Vagina (tissue), 2 donors: ENCODE measurements at places on chromosomes 4 and X.

- no peak for DNase-seq
Measured at GRCh38 chrX:107102980-107103379, 15.6 kb downstream of the RBM41 start.

- DNase-seq, result no peak
Measured at GRCh38 chr4:11543706-11544105, 115.0 kb upstream of the HS3ST1 start.

DNA sequence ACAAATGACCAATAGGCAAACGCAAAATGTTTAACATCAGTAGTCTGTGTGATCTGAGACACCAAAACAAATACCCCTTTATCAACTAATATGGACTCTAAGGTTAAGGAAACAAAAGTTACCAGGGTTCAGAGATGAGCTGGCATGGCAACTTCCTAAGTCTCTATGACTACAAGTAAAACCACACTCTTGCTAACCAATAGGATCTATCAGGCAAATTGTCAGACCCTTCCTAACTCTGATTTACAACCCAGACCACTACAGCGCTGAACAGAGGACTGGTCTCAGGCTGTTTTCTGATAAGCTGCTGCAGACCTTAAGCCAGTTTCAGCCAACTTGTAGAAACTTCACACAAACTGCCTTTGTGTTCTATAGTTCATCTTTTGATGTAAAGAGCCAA, 608.0 kb downstream of the TLL1 start:
- DNase-seq, result no peak

- no peak for DNase-seq
Measured at GRCh38 chr4:98193459-98194105, 50.3 kb upstream of the STPG2 start.

DNA sequence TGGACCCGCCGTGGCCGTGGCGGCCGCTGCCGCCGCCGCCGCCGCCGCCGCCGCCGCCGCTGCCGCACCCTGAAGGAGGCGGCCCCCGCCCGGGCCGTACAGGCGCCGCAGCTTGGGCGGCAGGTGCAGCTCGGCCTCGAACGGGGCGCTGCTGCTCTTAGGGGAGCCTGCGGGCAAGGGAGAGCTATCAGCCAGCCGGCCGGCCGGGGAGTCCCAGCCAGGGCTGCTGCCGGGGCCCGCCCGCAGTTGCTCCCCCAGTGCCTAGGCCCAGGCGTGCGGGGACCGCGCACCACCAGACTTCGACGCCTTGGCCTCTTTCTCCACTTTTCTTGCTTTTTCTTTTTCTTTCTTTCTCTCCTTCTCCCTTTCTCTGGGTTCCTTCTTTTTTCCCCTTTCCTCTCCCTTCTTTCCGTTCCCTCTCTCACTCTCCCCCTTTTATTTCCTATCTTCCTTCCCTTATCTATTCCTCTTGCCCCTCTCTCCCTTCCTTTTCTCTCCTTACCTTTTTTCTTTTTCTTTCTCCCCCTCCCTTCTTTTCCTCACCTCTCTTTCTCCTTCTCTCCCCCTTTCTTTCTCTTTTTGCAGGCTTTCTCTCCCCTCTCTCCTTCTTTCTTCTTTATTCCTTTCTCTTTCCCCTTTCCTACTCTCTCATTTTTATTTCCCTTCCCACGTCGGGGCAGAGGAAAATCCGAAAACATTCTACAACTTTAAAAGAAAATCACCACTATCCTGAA, 2.0 kb downstream of the ARX start:
- no peak for DNase-seq

DNA sequence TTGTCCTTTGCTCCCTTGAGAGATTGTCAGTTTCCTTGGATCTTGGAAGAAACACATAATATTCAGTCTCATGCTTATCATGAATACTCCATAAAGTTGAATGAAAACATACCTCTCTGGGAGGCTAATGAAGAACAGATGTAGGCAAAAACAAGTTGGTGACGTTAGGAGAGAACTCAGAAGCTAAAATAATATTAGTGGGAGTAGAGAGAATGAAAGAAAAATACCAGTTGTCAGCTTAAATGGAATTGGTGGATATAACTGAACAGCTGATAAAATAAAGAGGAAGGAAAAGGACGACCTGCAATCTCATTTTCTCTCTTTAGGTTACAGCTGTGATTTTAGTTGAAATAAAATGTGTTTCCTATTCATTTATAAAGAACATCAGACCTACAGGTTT, 124.8 kb downstream of the SNCA start:
- DNase-seq, result no peak

DNA sequence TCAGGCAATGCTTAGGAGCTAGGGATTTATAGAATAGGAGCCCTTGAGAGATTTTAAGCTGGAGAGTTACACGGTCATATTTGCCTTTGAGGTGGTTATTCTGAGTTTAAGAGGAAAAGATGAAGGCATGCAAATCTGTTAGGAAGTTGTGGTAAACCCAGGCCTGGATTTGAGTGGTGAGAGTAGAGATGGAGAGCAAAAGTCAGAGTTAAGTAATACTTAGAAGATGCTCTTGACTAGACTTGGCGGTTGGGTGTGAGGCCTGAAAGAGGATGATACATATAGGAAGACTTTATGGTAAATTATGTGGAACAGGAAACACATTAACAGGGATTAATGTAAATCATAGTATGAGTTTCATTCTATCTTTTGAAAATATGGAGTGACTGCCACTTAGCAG, 136.0 kb upstream of the ARX start:
- DNase-seq, result no peak

DNA sequence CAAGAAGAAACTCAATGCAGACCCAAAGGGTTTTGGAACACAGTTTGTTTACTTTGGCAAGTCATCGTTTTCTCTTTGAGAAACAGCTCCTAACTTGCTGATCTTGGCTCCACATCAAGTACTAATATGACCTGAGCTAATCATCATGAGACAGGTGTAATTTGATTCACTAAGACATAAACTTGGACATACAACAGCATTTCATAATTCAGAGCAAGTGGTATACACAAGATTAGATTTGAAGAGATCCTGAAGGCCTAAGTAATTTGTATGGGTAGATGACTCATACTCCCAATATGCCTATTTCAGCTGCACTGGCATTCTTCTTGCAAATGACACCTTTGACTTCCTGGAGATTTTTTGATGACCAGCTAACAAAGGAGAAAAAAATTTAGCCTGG, 1521.7 kb downstream of the RPA4 start:
- DNase-seq, result no peak

DNA sequence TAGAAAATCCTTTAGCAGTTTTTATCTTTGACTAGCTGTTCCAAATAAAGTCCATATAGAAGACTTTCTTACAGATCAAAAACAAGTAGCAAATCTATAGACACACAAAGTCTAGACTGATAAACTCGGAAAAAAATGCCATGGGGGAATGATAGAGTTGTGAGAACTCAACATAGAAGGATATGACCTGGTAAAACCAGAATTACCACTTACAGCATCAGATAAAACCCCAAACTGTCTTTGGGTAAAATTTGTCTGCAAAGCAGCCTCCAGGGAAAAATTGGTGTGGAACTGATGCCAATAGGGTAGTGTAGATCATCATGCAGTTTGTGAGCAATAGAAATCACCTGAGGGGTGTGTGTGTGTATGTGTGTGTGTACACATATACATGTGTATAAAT, 579.1 kb downstream of the SPOCK3 start:
- DNase-seq, result no peak

GRCh38 chrX:151984902-151985301, 10.4 kb upstream of the GABRE start:
- no peak for DNase-seq

GRCh38 chr4:144740316-144740715, 94.4 kb downstream of the HHIP start:
- no peak for DNase-seq

DNA sequence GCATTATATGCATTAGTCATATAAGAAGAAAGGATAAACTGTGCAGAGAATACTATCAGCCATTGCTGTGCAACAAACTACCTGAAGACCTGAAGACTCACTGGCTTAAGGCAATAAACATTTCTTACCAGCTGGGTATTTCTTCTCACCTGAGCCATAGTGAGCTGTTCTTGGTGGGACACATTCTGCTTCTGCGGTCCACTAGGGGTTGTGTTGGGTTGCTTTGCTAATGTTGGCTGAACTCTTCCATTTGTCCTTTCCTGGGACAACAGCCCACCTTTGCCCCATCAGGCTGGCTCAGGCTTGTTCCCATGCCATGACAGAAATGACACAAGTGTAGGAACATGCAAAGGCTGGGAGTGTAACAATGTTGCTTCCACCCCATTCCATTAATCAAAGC, 388.6 kb downstream of the PCDH7 start:
- DNase-seq, result no peak

- no peak for DNase-seq
Measured at GRCh38 chrX:17242470-17242869, 132.5 kb upstream of the NHS start.

DNA sequence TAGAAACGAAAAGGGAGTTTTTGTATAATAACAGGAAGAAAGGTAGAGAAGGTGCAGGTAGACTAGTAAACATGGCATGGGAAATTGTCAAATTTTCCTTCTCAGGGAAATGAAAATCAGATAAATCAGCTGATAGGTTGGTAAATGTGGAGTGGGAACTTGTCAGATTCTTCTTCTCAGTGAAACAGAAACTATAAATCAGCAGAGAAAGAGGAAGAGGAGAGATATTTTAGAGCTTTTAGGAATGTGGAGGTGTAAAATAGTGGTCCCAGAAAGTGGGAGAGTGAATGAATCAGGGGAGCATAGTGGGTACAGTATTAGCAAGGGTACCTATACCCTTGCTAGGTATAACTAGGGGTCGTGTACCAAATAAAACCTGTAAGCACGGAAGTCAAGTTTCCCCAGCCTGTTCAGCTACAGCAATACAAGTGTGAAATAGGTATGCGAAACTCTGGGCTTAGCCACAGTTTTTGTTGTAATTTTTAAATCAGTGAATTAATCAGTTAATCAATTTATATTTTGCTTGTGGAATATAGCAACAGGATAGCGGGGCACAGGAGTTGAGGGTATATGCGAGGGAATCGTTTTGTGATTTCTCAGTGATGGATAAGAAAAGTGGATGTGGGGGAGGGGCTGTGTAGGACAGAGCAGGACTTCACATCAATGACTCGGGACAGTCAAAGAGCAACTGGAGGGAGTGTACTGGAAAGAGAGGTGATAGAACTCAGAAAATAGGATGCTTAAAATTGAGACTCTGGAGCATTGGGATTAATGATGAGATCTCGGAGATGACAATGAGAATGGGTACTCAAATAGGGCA, 561.5 kb downstream of the INPP4B start:
- DNase-seq, result no peak

- DNase-seq, result no peak
Measured at GRCh38 chr4:104128031-104128849, 366.5 kb downstream of the CXXC4 start.

DNA sequence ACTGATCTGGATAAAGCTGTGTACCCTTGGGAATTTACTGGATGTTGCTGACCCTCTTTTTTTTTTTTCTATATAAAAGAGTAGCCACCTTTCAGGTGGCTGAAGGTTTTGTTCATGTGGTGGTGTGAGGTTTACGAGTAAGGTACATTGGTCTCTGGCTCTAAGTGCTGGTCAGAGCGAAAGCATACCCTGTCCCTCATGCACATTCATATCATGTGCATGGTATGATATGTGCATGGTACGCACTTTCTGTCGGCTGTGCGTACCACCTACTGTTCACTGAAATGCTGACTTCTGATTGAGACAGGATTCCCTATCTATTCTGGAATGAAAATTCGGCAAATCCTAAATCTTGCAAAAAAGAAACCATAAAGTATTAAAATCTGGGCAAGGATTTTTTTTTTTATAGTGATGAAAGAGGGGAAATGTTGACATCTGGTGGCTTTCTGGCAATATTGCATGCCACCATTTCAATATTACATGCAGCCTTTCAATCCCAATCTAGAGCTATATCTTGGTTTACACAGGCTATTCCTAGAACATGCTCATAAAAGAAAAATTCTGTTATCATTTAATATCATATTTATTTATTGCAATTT, 32.8 kb downstream of the FAM149A start:
- DNase-seq, result no peak

GRCh38 chrX:43865791-43866190, 16.5 kb downstream of the MAOB start:
- DNase-seq, result no peak

DNA sequence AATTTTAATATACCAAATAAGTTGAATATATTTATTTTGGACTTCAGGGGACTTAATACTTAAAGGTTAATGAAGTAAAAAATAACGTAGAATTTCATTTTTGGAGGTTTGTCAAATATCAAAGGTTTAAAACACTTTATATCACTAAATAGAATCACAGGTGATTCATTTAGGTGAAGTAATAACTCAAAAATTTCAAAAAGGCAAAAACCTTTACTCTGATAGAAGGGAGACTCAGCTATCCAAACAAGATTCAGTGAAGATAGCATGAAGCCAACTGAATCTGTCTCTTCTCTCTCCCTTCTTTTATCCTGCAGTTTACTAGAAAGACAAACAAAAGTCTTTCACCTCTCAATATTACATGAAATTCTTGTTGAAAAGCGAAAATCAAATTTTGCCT, 110.2 kb upstream of the CYSLTR1 start:
- DNase-seq, result no peak

DNA sequence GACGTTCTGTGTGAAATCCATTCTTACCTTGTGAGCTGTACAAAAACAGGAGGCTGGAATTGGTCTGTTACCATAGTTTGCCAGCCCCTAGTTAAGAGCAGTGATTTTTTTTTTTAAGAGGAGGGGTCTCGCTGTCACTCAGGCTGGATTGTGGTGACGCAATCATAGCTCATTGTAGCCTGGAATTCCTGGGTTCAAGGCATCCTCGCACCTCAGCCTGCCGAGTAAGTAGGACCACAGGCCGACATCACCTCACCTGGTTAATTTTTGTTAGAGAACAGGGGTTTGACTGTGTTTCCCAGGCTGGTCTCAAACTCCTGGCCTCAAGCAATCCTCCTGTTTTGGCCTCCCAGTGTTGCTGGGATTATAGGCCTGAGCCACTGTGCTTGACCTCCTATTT, 7.5 kb downstream of the USP9X start:
- no peak for DNase-seq

GRCh38 chr4:11597506-11597905, 168.8 kb upstream of the HS3ST1 start:
- DNase-seq, result no peak

DNA sequence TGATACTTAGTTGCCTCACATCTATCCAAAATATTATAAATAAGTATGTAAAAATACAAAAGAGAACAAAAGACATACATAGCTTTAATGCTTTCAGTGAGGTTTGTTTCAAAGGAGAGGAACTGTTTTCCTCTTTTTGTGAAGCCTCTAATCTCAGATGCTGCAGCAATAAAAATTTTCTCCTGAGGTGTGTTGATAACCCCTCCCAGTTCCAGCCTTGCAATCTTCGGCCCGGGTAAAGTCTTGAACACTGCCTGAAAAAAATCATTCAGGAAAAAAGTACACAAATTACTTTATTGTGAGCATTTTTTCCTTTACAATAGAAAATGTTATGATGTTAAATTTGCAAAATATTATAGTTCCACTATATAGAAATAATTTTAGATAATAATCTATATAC, 8.8 kb downstream of the BBS7 start:
- no peak for DNase-seq

GRCh38 chr4:6087669-6088341, 69.6 kb upstream of the C4orf50 start:
- no peak for DNase-seq

- no peak for DNase-seq
Measured at GRCh38 chr4:93827272-93827947, 1.1 kb upstream of the ATOH1 start.
